ENCODE measurements at places on chromosomes 3 and 15.

DNA sequence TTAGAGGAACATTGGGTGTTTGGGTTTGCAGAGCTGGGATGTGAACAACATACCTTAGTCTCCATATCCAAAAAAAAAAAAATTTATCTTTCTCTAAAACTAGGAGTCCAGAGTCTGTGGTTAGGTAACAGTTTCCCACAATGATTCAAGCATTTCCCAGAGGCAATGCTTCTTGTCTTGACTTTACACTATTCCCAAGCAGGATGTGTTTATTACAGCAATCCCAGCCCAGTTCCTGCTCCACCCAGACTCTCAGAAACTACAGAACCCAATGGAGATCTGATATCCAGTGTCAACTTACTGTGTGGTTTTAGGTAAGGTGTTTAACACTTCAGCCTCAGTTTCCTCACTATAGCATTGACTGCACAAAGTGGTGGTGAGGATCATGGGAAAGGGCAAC, 2.3 kb upstream of the C3orf62 start:
- no peak for DNase-seq

DNA sequence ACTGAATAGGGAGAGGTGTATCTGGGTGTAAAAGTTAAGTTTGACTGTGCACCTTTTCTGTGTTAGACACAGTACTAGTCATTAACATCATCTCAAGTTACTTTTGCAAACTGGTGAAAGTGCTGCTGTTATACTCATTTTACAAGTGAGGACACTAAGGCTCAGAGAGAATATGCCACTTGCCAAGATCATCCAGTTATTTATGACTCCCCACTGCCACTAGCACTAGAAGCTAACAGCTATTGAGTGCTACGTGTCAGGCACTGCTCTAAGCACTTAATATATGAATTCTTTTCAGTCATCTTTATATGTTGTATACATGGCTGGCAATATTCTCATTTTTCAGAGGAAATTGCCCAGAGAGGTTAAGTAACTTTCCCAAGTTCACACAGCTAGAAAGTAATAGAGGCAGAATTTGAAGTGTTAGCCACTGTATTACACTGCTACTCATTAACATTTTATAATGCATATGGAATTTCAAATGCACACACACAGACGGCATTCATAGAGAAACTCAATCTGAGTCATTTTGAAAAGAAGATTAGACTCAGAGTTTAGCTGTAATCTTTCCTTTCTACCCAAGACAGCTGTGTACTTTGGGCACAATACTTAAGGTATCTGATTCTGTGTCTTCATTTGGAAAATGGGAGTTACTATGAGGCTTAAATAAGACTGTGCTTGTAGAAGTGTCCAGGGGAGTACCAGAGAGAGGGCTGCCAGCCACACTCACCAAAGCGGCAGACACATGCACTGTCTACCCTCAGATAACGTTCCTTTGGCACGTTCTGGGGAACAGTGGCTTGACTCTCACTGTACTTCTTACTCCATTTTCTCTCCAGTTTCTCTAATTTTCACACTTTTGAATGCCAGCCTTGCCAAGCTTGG, 1.3 kb upstream of the MASP1 start:
- no peak for DNase-seq

DNA sequence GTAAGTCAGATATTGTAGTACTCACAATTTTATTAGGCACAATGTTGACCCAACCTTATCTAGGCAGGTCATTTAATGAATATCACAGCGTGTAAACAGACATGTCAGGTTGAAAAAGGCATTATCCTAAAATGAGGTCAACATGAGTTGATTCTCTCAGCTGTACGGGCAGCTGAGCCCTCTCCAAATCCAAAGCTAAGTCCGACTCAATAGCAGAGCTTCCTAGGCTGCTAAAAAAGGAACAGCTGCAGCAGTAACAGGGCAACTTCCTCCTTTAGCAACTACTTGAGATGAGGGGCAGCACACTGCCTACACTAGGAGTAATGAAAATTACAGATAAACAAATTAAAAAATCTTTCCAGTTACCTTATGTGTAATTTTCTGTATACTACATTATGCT, 189.2 kb downstream of the CADM2 start:
- no peak for DNase-seq

DNA sequence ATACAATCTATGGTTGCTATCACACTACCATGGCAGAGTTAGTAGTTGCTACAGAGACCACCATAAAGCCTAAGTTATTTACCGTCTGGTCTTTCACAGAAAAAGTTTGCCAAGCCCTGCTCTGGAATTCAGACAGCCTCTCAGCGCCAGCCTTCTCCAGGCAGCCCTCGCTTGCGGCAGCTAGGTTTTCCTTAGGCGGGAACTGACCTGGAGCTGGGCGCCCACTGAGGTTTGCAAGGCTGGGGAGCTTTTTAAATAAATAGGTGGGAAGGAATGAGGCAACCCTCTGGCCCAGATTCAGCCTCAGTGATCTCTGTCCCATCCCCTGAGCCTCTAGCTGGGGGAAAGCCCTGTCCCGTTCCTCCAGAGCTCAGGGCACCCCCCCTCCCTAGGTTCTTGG, 1.2 kb downstream of the CTSH start:
- DNase-seq, result no peak

DNA sequence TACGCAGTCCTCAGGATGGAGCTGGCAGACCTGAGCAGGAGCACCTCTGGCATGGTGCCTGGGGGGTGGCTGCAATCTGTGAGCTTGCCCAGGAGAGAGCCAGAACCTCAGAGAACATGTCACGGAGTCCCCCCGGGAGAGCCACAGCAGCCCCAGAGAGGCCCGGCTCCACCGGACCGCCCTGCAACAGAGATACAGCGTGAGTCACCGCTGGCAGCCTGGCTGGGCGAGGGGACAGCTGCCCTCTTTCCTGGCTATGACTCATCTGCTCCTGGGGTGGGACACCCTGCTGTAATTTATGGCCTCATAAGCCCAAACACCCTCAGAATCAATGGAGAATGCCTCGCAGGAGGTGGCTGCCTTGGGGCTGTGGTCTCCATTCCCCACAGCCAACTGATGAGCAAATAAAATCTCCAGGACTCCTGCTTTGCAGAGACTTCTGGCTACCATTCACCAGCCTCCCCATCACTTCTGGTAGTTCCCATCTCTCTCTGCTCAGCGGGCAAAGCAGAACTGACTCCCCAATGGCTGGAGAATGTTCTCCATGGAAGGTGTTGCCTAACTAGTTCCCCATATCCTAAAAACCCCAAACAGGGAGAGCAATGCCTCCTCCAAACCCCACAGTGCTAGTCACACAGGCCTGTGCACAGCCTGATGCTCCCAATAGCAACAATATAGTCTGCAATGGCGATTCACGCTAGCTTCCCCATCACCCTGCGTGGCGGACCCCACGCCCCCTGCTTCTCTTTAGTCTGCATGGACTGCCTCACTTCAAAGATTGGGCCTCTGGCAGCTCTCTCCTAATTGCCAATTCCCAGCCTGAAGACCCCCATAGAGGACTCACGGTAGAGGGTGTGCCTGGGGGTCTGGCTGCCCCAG, 21.6 kb downstream of the ACSBG1 start:
- DNase-seq, result no peak

DNA sequence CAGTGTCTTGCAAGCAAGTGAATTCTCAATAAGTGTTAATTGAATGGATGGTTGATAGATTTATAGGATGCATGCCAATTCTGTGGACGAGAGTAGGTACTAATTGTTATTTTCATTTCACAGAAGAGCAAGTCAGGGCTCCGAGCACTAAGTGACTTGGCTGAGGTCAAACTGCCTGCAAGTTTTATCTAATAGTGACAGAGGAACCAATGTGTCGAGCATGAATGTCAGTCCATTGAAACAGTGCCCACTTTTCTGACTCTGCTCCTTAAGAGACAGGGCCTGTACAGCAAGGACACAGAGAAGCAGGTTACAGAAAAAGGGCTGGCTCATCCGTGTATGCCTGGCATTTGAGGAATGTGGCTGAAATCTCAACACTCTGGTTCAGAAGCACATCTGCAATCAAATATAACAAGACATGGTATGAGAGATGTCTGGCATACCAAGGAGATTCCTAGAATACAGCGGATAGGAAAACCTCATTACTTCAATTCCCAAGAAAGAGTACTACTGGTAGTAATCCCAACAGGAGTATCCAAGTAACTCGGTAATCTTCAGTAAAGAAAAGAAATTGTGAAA, 6.0 kb upstream of the B3GNT5 start:
- no peak for DNase-seq

DNA sequence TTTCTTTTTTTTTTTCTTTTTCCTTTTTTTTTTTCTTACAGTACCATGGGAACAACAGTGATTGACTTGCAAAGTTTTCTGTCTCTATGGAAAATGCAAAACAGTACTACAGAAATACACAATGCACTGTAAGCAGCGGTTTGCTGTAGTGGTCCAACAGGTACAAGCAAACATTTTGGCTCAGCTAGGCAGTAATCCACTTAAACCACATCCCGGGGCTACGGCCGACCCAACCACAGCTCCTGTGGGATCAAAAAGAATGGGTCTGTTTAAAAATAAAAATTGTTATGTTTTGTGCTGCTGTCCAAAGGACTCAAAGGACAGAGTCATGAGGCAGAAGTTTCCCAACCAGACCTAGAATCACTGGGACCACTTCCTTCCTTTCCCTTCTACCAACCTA, 667.1 kb upstream of the ADAMTS9 start:
- no peak for DNase-seq

GRCh38 chr3:64685800-64686445, 1.9 kb downstream of the ADAMTS9 start:
- no peak for DNase-seq
